Posterior cingulate gyrus (tissue), 11 donors: ENCODE measurements at places on chromosomes 4 and X.

- no peak for DNase-seq
Observed at GRCh38 chr4:113349430-113349829, 300.0 kb downstream of the ANK2 start.

GRCh38 chr4:158484173-158484885 lies 37.4 kb upstream of the RXFP1 start:
- DNase-seq: no peak

- DNase-seq: no peak
Observed at GRCh38 chrX:40539214-40540142, 41.3 kb upstream of the ATP6AP2 start.

DNA sequence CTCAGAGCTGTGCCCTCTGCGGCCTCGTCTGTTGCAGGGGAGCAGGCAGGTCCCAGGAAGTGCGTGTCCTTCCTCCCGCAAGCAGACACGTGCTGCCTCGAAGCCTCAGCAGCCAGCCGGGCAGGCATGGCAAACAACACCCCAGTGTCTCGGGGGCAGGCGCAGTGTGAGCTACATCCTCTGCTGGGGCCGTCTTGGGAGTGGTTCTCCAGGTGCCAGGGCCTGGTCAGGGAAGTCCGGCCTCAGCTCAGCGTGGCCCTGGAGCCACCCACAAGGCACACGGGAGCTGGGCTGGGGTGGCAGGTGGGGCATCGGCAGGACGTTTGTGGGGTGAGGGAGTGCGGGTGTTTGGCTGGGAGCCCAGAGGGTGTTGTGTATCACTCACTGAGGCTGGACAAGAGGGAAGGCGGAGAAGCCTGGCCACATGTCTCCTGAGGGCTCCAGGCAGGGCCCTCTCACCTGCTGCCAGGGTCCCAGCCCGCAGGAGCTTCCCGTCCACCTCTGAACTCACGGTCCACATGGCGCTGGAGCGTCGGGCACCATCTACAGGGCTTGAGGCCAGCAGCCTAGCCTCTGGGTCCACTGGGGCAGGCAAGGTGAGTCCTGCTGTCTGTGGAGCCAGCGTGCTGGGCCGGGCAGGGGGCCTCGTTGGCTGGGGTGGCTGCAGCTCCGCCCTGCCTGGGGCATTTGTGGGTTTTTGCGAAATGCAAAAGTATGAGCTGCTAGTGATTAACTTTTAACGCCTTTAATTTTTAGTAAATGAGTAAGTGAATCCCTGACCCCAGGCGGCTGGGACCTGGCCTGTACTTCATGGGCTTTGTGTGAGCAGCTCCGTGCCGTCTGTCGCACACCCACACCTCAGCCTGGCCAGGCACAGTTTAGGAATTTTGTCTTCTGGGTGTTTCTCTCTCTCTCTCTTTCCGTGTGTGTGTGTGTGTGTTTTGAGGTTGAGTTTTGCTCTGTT lies 17.3 kb upstream of the UVSSA start:
- DNase-seq: peak; percentile 78

- peak; percentile 25 for DNase-seq
Observed at GRCh38 chr4:186201535-186202230, 10.3 kb downstream of the CYP4V2 start.

GRCh38 chr4:104677116-104677515 lies 182.4 kb upstream of the CXXC4 start:
- DNase-seq: no peak

DNA sequence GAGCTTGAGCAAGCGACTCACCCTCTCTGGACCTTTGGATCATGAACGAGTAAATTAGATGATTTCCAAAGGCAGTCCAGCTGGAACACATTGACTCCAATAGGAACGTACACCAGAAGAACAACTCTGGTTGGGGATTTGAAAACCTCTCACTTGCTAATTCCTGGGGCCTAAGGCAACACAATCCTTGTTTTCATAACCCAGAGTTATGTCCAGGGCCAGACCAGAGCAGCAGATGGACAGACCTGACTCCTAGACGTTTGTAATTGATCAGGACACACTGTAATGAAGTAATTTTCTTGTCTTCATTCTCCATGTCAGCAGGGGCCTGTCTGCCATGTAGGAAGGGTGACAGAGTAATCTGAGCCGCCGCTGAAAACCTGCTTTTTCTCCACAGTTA lies 283.9 kb downstream of the IDS start:
- DNase-seq: no peak

- no peak for DNase-seq
Observed at GRCh38 chr4:120472447-120473131, 405.9 kb upstream of the MAD2L1 start.

DNA sequence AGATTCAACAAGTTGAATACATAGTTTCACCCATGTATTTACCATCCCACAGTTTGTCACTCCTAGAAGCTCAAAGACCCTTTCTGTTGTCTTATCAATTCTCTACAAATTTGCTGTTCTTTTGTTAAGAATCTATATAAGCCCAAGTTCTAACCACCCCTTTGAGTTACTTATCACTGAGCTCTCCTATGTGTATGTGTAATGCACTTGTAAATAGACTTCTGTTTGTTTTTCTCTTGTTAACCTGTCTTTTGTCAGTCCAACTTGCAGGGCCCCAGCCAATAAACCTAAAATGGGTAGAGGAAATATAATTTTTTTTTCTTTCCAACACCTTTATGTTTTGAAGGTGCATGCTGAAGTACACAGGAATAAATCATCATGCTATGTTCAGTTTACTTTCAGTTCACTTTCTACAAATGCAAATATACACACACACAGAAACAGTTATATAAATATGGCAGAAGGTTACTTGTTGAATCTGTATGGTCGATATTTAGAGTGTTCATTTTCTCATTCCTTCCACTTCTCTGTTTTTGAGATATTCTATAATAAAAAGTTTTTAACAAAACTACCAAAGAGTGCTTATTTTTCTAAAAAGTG lies 22.3 kb upstream of the CLOCK start:
- no peak for DNase-seq

DNA sequence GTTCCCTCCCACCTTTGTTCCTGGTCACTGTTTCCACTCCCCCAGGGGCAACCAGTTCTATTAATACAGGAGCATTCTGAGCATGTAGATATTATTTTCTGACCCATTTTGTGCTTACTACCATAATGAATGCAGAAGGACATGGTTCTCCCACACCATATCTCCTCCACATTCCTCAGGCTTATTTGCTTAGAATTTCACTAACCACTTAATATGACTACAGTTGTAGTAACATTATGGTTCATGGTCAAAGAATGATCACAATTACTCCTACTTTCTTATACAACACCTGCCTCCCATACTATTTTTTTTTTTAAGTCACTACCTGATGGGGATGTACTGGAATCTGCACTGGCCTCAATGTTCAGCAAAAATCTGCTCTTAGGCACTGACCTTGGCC lies 7.5 kb upstream of the FAM184B start:
- DNase-seq: no peak

DNA sequence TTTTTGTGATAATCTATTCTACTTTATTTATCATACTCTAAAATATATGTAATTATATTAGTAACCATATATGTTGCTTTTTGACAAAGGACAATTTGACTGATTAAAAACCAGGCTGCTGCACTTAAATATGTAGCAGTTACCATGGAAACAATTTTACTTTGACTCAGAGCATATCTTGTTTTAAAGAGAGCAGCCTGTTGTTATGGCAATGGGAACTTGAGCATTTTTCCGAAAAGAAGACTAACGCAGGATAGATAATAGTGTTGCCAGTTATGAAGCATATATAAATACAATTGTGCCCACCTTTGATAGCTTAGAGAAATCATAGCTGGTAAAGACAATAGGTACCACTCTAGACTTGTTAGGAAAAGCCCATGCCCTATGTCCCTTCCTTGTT lies 283.0 kb downstream of the GASK1B start:
- DNase-seq: no peak

- no peak for DNase-seq
Observed at GRCh38 chr4:133972586-133972985, 229.0 kb downstream of the PABPC4L start.

DNA sequence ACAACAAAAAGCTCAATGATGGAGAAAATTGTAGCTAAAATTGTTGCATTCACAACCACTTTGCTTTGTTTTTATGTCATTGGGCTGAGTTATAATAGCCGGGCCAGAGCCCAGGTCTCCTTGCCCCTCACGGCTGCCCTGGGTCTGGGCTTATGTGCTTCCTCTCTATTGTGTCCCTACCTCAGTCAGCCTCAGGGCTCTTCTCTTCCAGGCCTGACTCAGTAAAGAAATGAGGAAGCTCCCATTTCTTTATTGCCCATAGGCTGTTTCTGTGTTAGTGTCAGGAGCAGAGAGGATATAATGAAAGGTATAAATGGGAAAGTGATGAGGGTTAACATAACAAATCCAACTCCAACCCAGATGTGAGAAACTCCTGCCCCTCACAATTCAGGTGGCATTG lies 18.0 kb downstream of the BST1 start:
- no peak for DNase-seq

GRCh38 chr4:149988087-149988410 lies 90.2 kb upstream of the DCLK2 start:
- no peak for DNase-seq

GRCh38 chr4:176123710-176124407 lies 58.2 kb downstream of the WDR17 start:
- DNase-seq: no peak

DNA sequence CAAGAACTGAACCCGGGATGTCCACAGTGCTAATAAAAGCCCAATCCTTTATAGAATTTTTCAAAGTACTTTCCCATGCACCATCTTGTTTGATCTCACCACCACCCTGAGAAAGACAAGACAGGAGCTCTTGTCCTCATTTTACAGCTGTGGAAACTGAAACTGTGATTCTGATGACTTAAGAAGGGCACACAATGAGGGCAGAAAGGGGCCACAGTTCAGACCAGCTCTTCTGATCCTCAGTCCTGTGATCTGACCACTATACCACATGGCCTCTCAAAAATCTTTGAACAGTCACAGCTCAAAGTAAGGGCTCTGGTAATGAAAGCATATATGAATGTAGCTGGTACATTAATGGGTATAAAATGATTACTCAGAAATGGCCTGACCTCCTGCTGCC lies 127.3 kb upstream of the CPEB2 start:
- DNase-seq: no peak

GRCh38 chrX:103464072-103464773 lies 55.1 kb downstream of the RAB40A start:
- DNase-seq: peak; percentile 19

- DNase-seq: peak; percentile 57
Observed at GRCh38 chr4:26992657-26993361, 132.2 kb downstream of the STIM2 start.

DNA sequence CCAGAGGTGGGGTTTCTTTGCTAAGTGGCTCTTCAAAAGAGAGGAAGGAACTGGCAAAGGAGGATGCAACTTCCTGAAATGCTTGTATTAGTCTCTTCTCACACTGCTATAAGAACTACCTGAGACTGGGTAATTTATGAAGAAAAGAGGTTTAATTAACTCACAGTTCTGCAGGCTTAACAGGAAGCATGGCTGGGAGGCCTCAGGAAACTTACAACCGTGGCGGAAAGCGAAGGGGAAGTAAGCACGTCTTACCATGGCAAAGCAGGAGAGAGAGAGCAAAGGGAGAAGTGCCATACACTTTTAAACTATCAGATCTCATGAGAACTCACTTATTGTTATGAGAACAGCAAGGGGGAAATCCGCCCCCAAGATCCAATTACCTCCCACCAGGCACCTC lies 505.7 kb downstream of the ZNF674 start:
- DNase-seq: no peak

DNA sequence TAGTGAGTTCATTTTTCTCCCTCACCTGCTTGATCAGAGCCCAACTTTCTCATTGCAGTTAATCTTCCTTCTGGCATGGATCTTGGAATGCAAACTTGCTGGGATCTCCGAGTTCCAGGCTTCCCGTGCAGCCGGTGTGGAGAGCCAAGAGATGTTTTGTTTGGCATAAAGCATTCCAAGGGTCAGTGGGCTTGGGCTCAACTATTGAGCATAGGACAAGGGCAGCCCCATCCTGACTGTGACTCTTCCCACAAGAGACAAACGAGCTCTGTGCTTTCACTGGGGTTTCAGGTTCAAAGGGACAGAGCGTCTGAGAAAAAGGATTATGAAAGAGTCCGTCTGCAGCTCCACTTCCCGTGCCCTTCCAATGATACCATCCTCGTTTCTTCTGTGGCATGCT lies 10.5 kb downstream of the TLR7 start:
- no peak for DNase-seq

GRCh38 chr4:140052050-140052449 lies 101.9 kb downstream of the MAML3 start:
- peak; percentile 33 for DNase-seq

- peak; percentile 81 for DNase-seq
Observed at GRCh38 chrX:26557691-26558321, 341.8 kb downstream of the MAGEB5 start.

GRCh38 chrX:29699239-29699638 lies 516.1 kb upstream of the MAGEB2 start:
- DNase-seq: no peak

DNA sequence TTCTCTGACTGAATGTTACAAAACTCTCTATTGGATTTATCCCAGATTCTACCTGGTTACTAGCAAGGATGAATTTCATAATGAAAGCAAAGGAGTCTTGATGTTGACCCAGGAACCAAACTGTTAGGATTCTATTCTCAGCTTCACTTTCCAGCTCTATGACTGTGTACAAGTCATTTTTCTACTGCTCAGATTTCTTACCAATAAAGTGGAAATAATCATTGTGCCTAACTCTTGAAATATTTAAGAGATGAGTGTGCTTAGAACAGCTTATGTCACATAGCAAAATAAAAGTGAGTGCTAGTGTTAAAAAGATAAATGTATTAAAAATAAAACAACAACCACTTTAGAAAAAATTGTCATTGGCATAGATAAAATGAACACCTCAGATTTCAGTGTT lies 45.6 kb downstream of the EPHA5 start:
- DNase-seq: no peak

GRCh38 chr4:185847352-185848097 lies 35.5 kb upstream of the SORBS2 start:
- DNase-seq: no peak

DNA sequence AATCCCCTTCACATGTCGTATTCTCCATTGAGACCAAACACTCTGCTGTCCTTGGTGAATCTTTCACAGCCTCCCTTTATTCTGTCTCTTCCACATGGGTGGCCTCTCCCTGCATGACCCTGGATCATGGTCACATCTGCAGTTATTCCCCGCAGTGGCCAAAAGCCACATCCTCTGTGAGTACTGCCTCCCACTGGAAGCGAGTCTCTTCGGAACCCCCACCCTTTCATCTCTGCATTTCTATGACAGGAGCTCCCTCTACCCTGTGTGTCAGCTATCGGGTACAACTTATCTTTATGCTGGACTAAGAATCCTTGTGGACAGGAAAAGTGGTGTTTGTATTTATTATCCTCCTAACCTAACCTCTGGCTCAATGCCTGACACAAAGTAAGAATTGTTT lies 48.6 kb upstream of the SHISA3 start:
- DNase-seq: no peak

- no peak for DNase-seq
Observed at GRCh38 chr4:21512353-21512752, 436.2 kb downstream of the KCNIP4 start.

DNA sequence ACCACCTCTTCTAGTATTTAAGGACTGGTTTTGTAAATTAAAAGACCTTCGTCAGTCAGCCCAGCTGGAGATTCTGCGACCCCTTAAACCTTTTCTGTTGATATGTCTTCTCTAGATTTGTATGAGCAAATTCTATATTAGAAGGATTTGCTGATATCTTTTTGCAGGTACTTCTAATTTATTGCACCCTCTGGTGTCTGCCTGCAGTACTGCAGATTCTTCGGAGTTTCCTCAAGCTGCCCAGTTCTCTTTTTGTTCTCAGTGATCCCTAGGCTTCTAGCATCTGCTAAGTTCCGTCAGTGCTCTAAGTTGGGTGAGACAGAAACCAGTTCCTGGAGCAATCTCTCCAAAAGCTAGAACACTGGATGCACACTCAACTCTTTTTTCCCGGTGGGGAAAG lies 545.2 kb downstream of the C4orf33 start:
- no peak for DNase-seq
